Kidney (tissue), 22 donors: ENCODE measurements at places on chromosomes 3 and 15. TPM values are rescaled to one million over a fixed set of nuclear protein-coding genes. Genes with fewer than 3 reads are reported as not detected.

DNA sequence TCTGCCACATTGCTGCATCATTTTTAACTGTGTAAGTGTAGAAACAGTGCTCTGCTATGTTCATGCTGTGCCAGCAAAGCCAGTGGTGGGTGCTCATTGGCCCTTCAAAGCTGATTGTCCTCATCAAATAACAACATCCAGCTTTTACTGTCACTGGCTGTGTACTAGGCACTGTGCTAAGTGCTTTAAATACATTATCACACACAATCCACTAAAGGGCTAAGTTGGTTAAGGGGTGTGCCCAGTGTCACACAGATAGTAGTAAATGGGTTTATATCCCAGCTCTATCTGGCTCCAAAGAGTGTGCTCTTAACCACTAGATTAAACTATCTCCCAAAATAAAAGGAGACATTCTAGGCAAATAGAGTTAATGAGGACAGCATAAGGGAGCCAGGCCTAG is 7.7 kb downstream of the TUBGCP4 start:
- peaks cover 3% of the 10 kb centered on the region for H3K4me1 ChIP-seq
- DNase-seq = no peak
- H3K36me3 ChIP-seq = peaks cover 19% of the 10 kb centered on the region
- H3K27me3 ChIP-seq = no peaks in the 10 kb centered on the region
- H3K27ac ChIP-seq = no peak overlapping the region

DNA sequence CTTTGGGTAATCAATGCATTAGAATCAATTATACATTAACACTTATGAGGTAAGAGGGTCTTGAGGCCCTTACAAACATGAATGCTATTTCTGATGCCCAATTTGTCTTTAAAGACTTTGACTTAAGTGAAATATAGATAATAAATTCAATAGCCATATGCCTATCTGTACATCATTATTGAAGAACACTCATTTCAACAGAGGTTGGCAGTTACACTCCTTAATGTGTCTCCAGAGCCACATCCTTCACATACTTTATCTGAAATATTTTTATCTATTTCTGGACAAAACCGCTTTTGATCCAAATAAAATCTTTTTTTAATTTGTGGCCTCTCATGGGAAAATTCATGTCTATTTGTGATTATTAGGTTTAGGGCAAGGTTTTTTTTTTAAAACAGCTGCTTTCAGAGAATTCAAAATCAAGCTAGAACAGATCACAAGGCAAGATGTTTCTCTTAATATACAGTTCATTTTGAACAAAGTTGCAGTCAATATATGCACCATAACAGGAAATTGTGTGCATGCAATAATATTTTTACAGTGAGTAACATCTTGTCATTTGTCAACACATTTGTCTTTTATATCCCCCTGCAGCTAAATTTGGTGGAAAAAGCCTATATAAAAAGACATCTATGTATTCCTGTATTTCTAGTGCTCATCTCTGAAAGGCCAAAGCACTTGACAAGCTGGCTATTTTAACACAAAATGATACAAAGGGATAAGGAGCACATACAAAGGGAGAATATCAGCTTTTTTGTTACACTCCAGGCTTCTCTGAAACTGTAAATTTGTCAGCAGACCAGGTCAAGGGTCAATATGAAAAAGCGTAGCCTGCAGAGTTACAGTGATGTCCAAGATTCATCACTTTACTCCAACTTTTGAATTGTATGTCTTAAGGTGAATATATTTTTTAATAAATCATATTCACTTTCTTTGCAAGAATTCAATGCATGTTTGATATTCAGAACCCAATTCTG is 146.2 kb upstream of the DPH6 start:
- H3K27ac ChIP-seq = no peak overlapping the region
- peaks cover 7% of the 10 kb centered on the region for H3K4me1 ChIP-seq
- no peak for DNase-seq
- H3K4me3 ChIP-seq = no peak overlapping the region
- no peaks in the 10 kb centered on the region for H3K36me3 ChIP-seq

The CHAC1 gene
- 4.7 TPM for total RNA-seq

The PRR20G gene
- not detected for total RNA-seq

The CPB1 gene
- total RNA-seq = 0.41 TPM

DNA sequence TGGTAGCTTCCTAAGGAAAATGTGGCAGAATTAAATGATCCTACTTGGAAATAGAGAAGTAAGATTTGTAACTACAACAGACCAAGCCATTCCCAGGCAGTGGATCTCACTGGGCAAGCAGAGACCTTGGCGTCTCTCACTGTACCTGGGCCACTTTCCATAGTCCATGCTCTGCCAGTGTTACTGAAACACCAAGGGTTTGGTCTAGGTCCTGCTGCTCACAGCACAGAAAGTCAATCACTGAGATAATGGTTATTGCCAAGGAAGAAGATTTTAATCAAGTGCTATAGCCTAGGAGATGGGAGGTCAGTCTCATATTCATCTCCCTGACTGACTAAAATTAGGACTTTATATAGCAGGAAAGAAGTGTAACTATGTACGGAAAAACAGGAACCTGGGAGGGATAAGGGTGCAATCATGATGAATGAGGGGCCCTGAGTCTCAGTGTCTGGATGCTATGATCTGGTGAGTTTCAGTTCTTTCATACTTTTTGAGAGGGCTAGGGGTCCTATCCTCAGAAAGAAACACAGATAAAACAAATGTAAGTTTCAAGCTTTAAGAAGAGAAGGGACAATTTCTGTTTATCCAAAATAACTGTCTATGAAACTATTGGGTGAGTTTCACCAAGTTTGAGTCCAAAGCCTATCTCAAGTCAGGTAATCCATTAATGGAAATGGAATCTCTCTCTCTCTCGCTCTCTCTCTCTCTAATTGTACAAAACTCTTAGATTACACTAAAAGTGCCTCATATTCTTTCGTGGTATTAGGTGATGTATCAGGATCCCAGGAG is 20.6 kb downstream of the GPR15 start:
- no peaks in the 10 kb centered on the region for H3K36me3 ChIP-seq
- no peak overlapping the region for H3K27ac ChIP-seq
- no peaks in the 10 kb centered on the region for H3K4me1 ChIP-seq
- no peak for DNase-seq
- H3K27me3 ChIP-seq = no peaks in the 10 kb centered on the region

DNA sequence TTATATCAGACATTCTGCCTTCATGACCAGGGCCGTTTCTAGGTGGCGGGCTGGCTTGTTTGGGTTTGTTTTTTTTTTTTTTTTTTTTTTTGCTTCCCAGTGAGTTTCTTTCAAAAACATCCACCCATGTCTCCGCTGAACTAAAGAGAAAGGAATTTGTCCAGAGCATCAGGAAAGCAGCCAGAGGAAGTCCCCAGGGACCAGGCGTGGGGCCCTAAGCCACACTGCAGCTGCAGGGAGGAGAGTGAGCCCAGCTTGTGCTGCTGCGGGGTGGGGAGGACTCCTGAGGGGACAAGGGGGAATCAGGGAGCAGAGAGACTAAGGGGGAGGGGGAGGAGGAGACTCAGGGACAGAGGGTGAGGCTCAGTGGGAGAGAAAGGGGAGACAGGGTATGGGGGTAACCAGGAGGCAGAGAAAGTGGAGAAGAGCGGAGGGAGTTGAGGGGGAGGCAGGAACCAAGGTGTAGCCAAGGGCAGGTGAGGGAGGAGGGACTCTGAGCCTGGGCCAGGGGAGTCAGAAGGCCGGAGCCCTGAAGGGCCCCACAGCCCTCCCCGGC is 49.5 kb downstream of the CYP11A1 start:
- H3K4me1 ChIP-seq = peaks cover 2% of the 10 kb centered on the region
- H3K27ac ChIP-seq = peak overlapping the region; percentile 57
- H3K4me3 ChIP-seq = no peak overlapping the region
- no peaks in the 10 kb centered on the region for H3K27me3 ChIP-seq
- DNase-seq = peak; percentile 75

DNA sequence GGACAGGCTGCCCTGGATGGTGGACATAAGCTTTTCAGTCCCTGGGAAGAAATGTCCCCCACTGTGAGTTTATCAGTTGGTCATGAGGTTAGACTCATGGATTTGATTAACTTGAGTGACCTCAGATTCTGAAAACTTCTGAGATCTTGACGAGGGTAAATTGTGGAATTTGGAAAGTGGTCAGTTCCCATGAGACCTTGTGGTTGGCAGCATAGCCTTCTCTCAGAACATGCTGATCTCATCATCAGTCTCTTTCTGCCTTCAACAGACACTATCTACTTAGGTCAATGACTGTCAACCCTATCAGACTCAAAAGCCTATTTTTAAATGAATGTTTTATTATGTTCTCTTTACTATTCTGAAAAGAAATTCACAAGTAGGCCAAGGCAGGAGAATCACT is 45.6 kb upstream of the NDUFB4 start:
- H3K4me3 ChIP-seq = no peak overlapping the region
- DNase-seq = no peak
- H3K27me3 ChIP-seq = no peaks in the 10 kb centered on the region

- H3K4me1 ChIP-seq = no peaks in the 10 kb centered on the region
- no peak for DNase-seq
- no peaks in the 10 kb centered on the region for H3K27me3 ChIP-seq
- no peak overlapping the region for H3K27ac ChIP-seq
These were observed 116.9 kb downstream of the NFKBIZ start for GRCh38 chr3:101966226-101966625.

The TMEM108 gene
- 0.91 TPM for total RNA-seq

GRCh38 chr3:192819001-192819569 is 91.7 kb upstream of the FGF12 start:
- H3K4me3 ChIP-seq = no peak overlapping the region
- DNase-seq = no peak
- peaks cover 6% of the 10 kb centered on the region for H3K4me1 ChIP-seq
- H3K27me3 ChIP-seq = no peaks in the 10 kb centered on the region
- peak overlapping the region; percentile 23 for H3K27ac ChIP-seq

GRCh38 chr3:195208631-195209030 is 62.3 kb downstream of the XXYLT1 start:
- peaks cover 2% of the 10 kb centered on the region for H3K4me1 ChIP-seq
- no peaks in the 10 kb centered on the region for H3K36me3 ChIP-seq
- H3K27ac ChIP-seq = peak overlapping the region; percentile 71
- no peak overlapping the region for H3K4me3 ChIP-seq
- DNase-seq = no peak
- H3K27me3 ChIP-seq = no peaks in the 10 kb centered on the region

GRCh38 chr3:32934150-32934742 is 17.2 kb upstream of the CCR4 start:
- no peaks in the 10 kb centered on the region for H3K27me3 ChIP-seq
- no peaks in the 10 kb centered on the region for H3K36me3 ChIP-seq
- no peaks in the 10 kb centered on the region for H3K4me1 ChIP-seq
- no peak overlapping the region for H3K27ac ChIP-seq

GRCh38 chr3:114338651-114339357 is 45.0 kb downstream of the TIGIT start:
- no peak overlapping the region for H3K4me3 ChIP-seq
- DNase-seq = no peak
- no peak overlapping the region for H3K27ac ChIP-seq
- peaks cover 13% of the 10 kb centered on the region for H3K36me3 ChIP-seq
- no peaks in the 10 kb centered on the region for H3K27me3 ChIP-seq

DNA sequence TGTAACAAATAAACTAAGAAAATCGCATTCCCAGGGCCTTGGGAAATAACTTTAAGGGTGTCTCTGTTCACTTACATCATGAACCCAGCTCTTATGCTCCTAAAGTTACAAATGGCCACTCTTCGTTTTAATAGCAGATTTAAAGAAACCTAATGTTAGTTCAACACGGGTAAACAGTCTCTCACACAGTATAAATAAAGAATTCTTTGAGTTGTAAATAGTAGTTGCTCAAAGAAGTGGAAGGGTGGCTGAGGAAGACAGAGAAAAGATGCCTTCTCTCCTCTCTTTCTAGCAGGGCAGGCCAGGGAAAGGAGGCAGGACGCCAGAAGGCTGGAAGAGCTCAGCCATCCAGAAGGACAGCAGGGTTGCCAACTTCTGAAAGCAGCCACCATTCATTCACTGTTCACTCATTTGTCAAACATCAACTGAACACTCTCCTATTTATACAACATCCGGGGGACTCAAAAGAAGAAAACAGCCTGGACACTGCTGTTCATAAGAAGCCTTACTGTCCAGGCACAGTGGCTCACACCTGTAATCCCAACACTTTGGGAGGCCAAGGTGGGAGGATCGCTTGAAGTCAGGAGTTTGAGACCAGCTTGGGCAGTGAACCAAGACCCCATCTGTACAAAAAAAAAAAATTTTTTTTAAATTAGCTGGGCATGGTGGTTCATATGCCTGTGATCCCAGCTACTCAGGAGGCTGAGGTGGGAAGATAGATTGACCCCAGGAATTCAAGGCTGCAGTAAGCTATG is 47.3 kb downstream of the WWTR1 start:
- no peak for DNase-seq
- H3K4me3 ChIP-seq = no peak overlapping the region
- H3K27ac ChIP-seq = peak overlapping the region; percentile 61
- peaks cover 4% of the 10 kb centered on the region for H3K36me3 ChIP-seq
- H3K27me3 ChIP-seq = no peaks in the 10 kb centered on the region

- H3K4me1 ChIP-seq = peaks cover 9% of the 10 kb centered on the region
- H3K36me3 ChIP-seq = no peaks in the 10 kb centered on the region
- no peaks in the 10 kb centered on the region for H3K27me3 ChIP-seq
- no peak for DNase-seq
These were observed 45.5 kb upstream of the BOC start for GRCh38 chr3:113165841-113166240.
